RPMI7951 (cell line): ENCODE measurements at places on chromosomes 11 and 22. TPM values are rescaled to one million over a fixed set of nuclear protein-coding genes. Genes with fewer than 3 reads are reported as not detected.

TMEM25 gene
- total RNA-seq = 0.84 and 4.2 TPM in 2 replicates

DNA sequence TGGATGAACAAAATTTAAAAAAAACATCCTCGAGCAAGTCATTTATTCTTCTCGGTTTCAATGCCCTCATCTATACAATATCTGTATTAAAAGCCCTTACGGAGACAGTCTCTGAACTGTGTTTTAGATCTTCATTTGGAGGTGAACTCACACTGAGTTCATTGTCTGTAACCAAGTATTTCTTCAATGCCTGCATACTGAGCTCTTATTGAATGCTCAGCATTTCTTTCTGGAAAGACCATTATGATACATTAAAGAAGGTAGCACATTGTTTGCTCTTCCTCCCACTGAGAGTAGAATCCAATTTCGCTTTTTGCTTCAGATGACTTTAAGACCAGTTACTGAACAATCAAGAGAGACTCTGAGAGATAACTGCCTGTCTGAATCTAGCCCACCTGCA, 1.7 kb upstream of the ANO3 start:
- no peak for DNase-seq

DNA sequence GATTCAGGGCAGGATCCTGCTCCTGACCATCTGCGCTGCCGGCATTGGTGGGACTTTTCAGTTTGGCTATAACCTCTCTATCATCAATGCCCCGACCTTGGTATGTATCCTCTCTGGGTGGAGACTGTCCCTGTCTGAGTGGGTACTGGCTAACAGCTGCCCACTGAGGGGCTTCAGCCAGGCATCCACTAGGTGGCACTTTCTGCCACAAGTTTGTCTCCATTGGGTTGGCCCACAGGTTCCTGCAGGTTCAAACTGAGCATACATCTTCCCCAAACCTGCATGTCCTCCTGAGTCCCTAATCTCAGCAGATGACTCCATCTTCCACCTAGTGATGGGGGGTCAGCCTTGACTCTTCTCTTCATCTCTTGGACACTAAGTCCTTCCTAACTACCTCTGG, 4.4 kb downstream of the SLC2A11 start:
- DNase-seq = peak; percentile 24

GRCh38 chr11:119087747-119088241, 3.1 kb downstream of the HMBS start:
- DNase-seq = no peak

GRCh38 chr11:75896843-75897419, 81.9 kb downstream of the UVRAG start:
- DNase-seq = peak; percentile 54

- DNase-seq = no peak
Observed at GRCh38 chr11:34178209-34178821, 72.9 kb downstream of the NAT10 start.
